ENCODE measurements at places on chromosomes 7 and 10.

- no peak for DNase-seq
These were observed 417.2 kb downstream of the PLXDC2 start for GRCh38 chr10:20233423-20233822.

- DNase-seq, result no peak
These were observed 113.6 kb upstream of the RET start for GRCh38 chr10:42963312-42963711.

- DNase-seq, result no peak
These were observed 69.4 kb downstream of the RNF133 start for GRCh38 chr7:122629412-122629953.

GRCh38 chr7:70590126-70590854 lies 541.7 kb upstream of the GALNT17 start:
- no peak for DNase-seq

- DNase-seq, result no peak
These were observed 556.1 kb downstream of the ATRNL1 start for GRCh38 chr10:115649217-115649616.

DNA sequence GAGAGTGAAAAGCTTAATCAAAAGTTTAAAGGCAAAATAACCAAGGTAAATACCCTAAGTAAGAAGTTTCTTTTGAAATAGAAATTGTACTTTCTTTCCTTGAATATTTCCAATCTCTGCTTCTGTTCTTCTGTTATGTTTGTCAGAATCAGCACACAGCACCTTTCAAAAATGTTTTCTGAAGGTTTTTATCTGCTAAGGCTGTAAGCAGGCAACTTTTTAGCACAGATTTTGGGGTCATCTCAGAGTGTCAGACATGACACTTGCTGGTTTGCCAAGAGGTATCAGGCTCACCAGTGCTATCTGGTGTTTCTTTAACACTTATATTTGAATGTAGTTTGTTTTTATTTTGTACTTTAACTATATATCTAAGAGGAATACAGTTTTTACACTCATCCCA lies 94.2 kb downstream of the CDK6 start:
- no peak for DNase-seq

GRCh38 chr10:132341017-132341416 lies 9.0 kb downstream of the LRRC27 start:
- DNase-seq, result no peak

GRCh38 chr7:83439026-83439425 lies 209.9 kb downstream of the SEMA3E start:
- no peak for DNase-seq

DNA sequence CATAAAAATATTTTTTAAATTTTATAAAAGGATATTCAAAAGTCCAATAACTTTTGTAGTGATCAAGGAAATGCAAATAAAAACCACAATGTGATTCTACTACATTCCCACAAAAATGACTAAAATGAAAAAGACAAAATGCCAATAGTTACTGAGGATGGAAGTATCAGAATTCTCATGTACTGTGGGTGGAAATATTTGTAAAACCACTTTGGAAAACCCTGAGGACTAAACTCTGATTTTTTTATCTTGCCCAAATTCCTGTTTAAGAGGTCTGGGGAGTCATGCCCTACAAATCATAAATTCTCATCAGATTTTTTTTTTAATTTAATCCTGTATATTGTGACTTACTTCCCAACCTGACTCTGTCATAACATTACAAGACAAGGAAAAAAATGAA lies 9.8 kb upstream of the SEMA3D start:
- no peak for DNase-seq

DNA sequence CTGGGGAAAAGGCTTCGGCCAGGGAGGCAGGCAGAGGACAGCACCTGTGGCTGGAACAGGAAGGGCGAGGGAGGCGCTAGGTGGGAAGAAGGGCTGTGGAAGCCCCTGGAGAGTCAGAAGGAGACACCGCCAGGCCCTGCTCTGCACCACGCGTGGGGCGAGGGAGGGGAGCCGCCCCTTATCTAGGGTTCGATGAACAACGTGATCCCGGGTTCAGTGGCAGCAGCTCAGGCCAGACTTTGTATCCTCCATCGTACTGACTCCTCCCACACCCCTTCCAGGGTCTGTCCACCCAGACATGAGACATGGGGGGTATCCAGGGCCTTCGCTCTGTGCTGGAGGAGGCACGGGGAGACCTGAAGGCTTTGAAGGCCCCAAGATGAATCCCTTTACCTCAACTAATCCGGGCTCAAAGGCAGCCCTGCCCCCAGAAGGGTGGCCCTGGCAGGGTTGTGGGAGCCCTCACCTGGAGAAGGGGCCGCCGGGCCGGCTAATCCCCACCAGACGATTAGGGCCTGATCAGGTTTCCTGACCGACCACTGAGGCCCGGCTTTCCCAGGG lies 110.8 kb downstream of the PDGFA start:
- DNase-seq, result no peak
